Gastroesophageal sphincter (tissue), 4 donors: ENCODE measurements at places on chromosomes 16 and 17.

DNA sequence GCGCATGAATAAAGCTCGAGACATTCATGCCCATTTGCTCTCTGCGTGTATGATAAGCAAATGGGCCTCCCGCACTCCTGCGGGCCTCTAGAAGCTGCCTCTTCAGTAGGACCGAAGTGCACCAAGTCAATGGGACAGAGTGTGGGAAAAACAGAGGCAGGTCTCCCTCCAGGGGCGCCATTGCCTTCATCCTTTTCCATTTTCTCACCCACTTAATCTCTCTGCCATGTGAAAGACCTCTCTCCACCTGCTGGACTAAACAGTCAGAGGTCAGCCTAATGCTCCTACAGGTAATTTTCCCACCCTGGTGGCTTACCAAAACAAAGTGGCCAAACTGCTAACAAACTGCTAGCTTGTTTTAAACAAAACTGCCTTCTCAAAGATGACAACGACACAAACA, 210.9 kb downstream of the ZFHX3 start:
- ATAC-seq: no peak

- no peak for ATAC-seq
These were observed 3.1 kb downstream of the BANP start for GRCh38 chr16:87954361-87954760.

- ATAC-seq: no peak
These were observed 19.1 kb upstream of the GSG1L start for GRCh38 chr16:28082624-28083023.

DNA sequence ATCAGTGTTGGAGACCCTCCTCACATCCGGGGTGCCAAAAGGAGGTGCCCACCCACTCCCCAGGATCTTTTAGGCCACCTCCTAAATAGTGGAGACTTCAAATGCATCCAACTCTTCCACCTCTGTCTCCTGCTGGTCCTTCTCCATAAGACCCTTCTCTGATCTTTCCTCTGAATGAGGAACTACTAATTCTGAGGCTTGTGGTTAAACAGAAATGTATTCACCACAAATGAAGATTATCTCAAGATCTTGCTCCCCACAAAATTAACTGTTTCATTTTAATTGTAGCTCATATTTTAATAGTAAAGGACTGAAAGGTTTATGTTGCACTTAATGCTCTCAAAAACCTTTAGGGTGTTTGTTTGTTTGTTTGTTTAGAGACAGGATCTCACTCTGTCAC, 34.1 kb downstream of the TLE7 start:
- no peak for ATAC-seq

DNA sequence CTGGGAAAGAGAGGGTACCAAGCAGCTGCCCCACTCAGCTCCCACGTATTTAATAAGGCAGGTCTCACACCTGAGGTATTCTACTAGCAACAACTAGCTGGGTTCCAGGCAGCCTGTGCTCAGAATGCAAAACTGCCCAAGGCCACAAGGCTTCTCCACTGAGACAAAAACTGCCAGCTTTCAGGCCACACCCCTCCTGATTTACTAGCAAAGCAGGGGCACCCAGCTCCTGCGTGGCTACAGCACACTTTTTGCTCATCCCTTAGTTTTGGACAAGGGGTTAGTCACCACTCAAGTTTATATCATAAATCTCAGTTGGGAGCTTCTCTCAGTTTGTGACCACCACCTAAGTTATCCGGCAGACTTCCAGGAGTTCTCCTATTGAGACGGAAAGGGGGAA, 494.6 kb downstream of the CDH11 start:
- no peak for ATAC-seq

GRCh38 chr17:55760643-55761355, 9.9 kb downstream of the PCTP start:
- ATAC-seq: no peak

DNA sequence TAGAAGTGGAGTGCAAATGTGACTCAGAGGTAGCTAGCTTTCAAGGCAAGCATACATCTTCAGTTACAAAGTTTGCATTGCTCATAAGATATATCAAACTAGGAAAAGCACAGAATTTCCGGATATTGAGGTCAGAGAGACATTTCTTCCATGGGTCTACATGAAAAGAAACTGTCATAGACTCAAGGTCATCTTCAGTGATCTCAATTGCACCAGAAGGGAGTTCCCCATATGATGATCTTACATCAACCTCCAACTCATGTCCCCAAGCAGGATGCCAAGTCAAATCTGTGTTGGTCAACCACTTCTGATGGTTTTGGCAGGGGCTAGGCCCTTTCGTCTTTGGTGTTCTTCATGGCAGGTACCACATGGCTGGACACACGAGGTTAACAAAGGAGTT, 459.9 kb upstream of the MAF start:
- no peak for ATAC-seq

GRCh38 chr17:55089256-55089655, 120.7 kb downstream of the STXBP4 start:
- no peak for ATAC-seq

GRCh38 chr16:11405331-11406176, 60.3 kb downstream of the RMI2 start:
- ATAC-seq: no peak

GRCh38 chr17:75084039-75084660, 3.6 kb upstream of the SLC16A5 start:
- ATAC-seq: no peak

DNA sequence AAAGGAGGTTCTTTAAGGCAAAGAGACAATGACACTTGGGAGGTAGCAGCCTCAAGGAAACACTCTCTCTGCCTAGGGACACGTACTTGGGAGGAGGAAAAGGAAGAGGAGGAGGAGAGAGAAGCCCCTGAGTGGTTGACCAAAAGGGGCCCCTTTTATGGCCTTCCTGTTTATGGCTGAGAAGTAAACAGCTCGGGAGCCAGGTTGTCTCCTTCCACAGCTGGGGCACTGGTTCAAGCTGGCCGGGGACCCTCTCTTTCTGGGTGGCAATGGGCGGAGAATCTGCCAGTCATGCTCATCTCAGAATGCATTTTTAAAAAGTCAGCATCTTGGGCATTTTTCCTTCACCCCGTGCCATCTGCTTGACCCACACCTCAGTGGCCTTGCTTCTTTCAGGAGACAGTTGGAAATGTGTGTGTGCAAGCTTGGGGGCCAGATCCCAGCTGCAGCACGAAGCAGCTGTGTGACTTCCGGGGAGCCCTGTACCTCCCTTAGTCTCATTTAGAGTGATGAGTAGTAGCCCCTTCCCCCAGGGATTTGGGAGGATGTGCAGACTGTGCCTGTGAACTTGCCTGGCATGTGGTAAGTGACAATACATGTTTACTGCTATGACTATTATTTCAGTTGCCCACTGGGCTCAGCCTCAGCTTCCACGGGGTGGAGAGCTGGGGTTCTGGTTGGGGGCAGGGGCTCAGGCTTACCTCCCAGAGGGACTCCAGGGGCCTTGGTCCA, 33.8 kb upstream of the SALL1 start:
- no peak for ATAC-seq

DNA sequence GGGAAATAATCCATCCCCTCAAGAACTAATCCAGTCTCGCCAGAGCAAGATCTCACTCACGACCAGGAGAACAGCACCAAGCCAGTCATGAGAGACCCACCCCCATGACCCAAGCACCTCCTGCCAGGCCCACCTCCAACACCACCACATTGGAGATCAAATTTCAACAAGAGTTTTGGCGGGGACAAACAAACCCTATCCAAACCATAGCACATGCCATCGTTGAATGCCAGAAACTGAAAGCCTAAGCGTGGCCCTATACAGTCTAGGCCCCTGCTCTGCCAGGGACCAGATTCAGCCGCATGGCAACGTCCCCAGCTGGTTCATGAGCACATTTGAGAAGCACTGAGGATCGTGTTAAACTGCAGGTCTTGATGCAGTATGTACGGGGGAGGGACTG, 57.3 kb downstream of the AXIN2 start:
- ATAC-seq: no peak

DNA sequence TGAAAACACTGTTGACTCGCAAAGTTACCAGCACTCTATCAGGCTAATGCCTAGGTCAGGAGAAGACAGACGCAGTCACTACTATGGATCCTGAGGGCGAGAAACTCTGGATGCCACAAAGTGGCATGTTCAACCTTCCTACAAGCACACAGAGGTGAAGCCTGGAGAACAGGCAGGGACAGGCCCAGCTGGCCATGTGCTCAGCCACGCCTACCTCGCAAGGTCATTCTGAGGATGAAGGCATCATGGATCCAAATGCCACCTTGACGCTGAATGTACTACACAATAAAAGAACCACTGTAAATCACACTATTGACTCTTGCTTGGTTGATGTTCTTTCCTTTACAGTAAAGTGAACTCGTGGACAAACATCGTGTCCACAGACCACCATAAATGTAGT, 85.8 kb downstream of the ANKRD11 start:
- no peak for ATAC-seq

DNA sequence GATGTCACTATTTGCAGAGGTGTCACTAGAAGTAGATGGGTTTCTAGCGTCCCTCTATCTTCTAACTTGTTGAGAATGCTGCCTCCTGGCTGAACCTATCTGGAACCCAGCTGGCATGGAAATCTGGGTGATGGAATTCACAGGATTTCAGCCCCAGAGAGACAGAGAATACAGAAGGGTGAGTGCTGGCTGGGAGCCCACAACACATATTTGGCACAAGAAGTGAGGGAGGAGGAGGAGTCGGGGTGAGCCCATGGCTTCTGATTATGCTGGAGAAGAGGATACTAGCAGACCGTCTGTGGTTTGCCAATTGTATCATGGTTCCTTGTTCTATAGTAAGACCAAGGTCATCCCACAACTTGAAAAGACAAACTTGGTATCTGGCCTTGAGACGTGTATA, 557.8 kb upstream of the SALL1 start:
- no peak for ATAC-seq

- peak; percentile 81 for ATAC-seq
These were observed 10.3 kb upstream of the SAMD14 start for GRCh38 chr17:50139950-50140885.

DNA sequence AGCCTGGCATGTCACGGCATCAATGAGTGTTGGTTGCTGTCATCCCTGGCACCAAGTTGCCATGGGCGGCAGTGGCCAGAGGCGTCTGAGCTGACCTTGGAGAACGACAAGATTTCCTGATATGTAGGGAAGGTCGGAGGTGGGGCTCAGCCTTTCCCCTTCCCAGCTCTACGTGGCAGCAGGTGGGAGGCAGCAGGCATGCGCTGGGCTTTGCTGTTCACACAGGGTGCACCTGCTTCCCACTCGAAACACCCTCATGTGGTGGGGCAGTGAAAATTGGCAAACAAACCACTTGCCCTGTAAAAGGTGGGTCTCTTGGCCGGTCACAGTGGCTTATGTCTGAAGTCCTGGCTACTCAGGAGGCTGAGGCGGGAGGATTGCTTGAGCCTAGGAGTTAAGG, 12.3 kb upstream of the TFAP4 start:
- no peak for ATAC-seq

DNA sequence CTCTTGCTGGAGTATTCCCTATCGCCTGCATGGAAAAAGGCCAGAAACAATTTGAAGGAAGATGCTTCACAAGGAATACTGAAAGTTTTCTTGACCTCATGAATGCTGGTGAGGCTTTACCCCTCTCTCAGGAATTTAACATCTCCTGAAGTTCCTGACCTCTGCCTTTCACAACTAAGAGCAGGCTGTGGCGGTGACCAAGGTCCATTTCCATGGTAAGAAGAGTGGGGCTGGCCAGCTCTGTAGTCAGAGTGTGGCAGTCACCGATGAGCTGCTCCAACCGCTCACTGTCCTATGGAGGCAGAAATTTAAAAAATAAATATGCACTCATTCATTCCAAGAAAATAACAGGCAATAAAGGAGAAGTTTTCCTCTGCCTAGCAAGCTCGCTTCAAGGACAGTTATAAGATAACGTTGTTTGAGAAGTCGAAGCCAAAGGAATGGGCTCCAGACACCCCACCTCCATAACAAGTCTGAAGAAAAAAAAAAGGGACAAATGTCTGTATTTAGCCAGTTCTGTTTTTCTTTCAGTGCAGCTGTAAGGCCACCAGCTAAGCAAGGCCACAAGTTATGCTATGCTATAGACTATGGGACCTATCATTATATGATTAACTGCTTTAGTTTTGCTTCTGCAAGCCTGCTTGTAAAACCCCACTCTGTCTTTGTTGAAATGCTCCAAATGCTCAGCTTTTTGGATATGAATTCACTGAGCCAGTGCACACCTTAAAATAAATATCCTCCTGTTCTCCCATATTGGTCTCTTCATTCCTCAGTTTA, 6.0 kb upstream of the CCL4L2 start:
- ATAC-seq: no peak

DNA sequence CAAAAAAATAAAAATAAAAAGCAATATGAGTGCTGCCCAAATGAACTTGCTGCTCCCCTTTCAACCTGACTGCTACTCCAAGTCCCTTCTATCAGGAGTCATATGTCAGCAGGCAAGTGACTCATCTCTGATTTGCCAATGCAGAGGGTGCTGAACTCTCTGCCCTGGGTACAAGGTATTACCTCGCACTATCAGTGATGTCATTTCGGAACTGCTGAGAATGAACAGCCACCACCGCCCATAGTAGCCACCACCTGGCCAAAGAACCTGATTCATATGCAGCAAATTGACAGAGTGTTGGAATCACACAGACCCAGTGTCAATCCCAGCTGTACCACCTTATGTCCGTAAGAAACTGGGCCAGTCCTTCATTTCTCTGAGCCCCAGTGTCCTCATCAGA, 31.2 kb downstream of the LYRM9 start:
- ATAC-seq: no peak

DNA sequence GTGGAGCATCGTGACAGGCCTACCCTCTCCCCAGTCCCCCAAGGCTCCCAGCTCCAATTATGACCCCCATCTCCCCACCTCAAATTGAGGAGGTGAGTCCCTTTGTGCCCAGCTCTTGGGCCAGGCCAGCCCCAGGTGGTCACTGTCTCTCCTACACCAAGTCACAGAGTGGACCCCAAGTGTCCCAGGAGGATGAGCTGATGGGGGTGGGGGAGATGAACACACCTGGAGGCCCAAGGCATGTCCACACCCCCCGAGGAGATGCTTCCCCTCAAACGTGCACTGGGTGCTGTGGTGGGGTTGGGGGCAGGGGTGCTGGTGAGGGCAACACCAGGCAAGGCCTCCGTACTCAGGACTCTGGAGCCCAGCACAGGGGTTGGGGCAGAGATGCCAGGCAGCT, 73.2 kb downstream of the RBFOX3 start:
- ATAC-seq: no peak

DNA sequence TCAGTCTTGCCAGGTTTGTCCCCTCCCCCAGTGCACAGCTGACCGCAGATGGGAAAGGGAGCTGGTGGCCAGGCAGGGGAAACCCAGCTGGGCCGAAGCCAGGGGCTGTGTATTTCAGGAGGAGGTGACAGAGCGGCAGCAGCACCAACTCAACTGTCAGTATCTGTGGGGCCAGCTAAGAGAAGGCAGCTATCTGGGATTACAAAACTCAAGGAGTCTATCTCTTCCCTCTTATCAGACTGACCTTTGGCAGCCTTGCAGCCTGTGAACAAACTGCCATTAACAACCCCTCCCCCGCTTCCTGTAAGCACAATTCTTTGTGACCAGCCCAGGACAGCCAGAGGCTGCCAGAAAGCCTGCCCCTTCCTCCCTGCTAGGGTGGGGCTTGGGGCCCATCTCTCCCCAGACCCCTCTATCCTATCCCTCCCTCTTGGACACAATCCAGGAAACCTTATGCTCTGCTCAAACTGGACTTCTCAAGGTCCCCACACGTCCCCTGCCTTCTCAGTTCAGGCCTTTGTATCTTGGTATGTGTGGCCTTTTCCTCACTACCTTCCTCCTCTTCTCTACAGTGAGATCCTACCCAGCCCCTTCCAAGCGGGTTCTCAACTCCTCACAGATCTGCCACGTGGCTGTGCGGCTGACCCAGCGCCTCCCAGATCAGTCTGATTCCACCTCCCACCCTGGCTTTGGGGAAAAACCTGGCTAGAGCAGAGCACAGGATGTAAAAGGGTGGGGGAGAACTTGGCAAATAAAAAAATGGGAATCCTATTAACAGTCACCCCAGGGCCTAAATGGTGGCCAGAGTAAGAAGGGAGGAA, 10.5 kb downstream of the ST3GAL2 start:
- peak; percentile 91 for ATAC-seq
